ENCODE measurements at places on chromosomes 6 and 20. TPM values are rescaled to one million over a fixed set of nuclear protein-coding genes. Genes with fewer than 3 reads are reported as not detected.

- DNase-seq, result no peak
Measured at GRCh38 chr20:38197217-38197616, 32.1 kb upstream of the TGM2 start.

Gene ZNF318
- total RNA-seq, result 9.3 TPM

GRCh38 chr6:106517706-106518105 is 111.6 kb downstream of the RTN4IP1 start:
- DNase-seq, result no peak

GRCh38 chr6:2877057-2877882 is 25.8 kb downstream of the SERPINB9 start:
- DNase-seq, result no peak

- DNase-seq, result no peak
Measured at GRCh38 chr6:46690141-46690755, 2.6 kb downstream of the TDRD6 start.

Data from right lobe of liver (tissue), 6 donors.